Inflammatory macrophage (primary cell): ENCODE measurements at places on chromosomes 4 and X.

DNA sequence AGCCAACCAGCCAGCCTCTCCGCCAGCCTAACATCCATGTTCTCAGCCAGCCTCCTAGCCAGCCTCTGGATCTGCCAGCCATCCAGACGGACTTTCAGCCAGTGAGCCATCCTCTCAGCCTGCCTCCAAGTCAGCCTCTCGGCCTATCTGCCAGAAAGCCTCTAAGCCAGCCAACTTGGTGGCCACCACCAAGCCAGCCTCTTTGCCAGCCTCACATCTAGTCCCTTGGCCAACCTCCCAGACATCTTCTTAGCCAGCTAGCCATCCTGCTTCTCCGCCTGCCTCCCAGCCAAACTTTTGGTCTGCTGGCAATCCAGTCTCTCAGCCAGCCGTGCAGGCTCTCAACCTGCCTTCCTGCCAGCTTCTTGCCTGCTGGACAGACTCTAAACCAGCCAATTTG is 16.4 kb upstream of the ARAP2 start:
- DNase-seq: no peak

DNA sequence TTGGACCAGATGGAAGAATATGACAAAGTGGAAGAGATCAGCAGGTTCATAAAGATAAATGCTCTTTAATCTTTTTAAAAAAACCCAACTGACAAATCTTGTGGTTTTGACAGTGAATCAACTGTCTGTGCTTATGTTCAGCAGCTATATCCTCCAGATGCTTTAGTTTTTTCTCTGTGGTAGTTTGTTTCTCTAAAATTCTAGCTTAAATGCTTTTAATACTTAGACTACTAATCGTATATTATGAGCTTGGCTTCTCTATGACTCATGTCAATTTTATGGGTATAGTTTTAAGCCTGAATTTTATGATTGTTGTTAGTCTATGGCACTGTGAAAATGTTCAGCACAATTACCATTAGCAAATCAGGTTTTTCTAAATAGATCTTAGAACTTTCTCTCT is 12.9 kb downstream of the HHIP start:
- DNase-seq: no peak

DNA sequence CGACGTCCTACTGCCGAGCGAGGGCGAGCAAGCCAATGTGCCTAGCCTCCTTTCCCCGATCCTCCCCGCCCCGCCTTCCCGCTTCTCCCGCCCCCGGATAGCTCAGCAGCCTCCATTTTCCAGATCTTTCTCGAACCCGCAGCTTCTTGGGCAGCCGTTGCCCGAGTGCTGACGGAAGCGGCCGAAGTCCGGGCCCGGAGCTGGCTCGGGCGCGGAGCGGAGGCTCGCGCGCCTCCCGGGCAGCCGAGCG is 172 bp upstream of the HSPA4L start:
- peak; percentile 82 for DNase-seq

DNA sequence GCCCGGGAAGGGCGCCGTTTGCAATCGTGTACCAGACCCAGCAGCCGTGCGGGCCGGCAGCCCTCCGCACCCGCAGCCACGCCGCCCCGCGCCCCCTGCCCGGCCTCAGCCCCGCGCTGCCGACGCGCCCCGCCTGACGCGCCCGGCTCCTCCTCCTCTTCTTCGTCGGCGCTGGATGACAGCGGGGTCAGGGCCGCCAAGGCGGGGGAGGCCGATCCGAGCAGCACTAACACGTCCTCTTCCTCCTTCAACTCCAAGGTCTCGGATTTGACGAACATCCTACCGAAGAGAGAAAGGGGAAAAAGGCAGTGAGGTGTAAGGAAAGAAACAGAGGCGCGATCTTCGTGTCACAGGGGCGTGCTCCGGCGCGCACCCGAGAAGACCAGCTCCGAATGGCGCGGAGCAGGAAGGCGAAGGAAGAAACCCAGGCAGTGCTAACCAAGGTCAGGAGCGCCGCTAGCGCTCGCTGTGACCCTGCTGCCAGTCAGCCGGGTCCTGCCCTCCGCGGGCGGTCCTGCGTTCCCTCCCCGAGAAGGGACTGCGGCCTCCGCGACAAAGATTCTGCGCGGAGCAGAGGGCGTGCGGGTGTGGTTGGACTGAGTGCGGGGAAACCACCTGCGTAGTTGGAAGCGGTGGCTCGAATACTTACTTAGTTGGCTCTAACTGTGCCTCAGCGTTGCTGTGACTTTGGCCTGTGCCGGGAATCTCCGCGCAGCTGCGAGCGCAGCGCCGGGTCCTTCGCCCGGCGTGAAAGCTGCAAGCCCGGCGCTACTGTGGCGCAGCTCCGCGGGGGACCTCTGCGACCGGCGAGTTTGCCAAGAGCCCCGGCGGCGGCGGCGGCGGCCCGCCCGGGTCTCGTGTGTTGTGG is 548 bp downstream of the NEUROG2 start:
- DNase-seq: no peak

DNA sequence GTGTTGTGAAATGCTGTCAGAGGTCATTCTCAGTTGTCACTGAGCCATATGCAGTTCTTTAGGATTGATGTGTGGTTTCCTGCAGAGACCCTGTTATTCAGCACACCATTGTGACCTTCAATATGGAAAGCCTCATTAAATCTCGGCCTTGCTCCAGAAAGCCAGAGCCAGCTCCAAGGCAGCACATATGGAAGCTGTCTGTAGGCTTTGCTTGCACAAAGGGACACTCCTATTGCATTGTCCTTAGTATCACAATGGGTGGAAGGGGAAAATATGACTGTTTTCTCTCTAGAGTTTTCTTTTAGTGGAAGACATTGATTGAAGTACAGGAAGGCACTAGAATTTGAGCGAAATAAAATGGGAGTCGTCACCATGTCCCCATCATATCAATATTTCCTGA is 179.0 kb downstream of the CEP135 start:
- no peak for DNase-seq

- DNase-seq: no peak
These were observed 1.0 kb upstream of the DAPP1 start for GRCh38 chr4:99815597-99816011.

- no peak for DNase-seq
These were observed 192.7 kb upstream of the LEF1 start for GRCh38 chr4:108361446-108361820.

DNA sequence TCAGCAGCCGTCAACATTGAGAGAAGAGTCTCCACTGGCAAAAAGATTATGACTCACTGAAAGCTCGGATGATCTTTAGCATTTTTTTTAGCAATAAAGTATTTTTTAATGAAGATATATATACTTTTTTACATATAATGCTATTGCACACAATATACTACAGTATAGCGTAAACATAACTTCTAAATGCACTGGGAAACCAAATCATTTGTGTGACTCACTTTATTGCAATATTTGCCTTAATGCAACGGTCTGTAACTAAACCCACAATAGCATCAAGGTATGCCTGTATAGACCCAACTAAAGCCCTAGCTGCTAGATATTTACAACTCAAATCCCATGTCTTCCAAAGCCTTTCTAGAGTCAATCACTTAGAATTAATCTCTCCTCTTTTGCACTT is 52.3 kb upstream of the EDNRA start:
- DNase-seq: no peak

- peak; percentile 93 for DNase-seq
These were observed 129.1 kb downstream of the CBR4 start for GRCh38 chr4:168880811-168881595.

DNA sequence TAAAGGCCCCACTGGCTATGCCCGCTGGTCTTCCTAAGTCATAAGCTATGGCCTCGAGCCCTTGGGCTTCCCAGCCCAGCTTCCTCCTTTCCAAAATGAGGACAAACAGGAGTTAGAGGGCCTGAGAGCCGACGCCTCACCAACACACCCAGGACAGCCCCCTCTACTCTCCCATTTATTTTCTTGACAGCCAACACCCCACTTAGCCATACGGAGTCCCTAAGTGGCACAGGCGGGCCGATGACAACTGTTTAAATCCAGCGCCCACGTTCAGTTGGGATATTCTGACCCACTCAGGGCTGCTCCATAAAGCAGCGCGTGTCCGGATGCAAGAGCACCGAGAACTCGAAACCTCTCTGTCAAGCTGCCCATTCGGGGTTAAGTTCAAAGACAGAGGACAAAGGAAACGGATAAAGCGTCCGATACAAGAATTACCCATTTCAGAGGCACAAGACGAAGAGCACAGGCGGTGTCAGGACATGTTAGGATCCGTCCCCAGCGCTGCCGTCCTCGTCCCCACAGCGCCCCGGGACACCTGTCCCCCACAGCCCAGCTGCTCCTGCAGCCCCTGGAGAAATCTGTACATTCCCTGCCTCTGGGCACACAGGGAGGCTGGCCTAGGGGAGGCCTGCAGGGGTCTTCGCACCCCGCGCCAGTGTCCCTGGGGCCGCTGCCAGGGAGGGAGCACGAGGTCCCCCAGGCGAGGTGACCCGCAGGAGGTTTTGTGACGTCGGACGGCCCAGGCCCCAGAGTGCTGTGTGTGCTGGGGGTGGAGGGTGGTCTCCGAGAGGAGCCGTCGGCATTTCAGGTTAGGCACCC is 1.2 kb downstream of the PRKX start:
- DNase-seq: peak; percentile 50

DNA sequence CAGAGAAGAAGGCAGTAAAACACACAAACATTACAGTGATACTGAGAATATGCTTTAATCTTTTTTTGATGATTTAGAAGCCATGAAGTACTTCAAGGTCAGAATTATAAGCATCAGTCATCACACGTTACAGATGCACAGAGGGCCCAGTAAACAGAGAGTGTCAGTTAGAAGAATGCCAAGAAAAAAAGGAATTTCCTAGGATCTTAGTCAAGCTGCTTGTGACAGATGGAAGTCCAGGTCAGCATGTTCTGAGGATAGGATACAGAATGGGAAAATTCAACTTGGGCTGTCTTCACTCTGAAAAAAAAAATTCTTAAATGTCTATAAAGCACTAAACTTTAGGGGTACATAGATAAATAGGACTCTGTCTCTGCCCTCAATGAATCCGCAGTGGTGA is 38.9 kb downstream of the GATB start:
- DNase-seq: no peak

- no peak for DNase-seq
These were observed 82.1 kb upstream of the IQCM start for GRCh38 chr4:149897783-149898182.

DNA sequence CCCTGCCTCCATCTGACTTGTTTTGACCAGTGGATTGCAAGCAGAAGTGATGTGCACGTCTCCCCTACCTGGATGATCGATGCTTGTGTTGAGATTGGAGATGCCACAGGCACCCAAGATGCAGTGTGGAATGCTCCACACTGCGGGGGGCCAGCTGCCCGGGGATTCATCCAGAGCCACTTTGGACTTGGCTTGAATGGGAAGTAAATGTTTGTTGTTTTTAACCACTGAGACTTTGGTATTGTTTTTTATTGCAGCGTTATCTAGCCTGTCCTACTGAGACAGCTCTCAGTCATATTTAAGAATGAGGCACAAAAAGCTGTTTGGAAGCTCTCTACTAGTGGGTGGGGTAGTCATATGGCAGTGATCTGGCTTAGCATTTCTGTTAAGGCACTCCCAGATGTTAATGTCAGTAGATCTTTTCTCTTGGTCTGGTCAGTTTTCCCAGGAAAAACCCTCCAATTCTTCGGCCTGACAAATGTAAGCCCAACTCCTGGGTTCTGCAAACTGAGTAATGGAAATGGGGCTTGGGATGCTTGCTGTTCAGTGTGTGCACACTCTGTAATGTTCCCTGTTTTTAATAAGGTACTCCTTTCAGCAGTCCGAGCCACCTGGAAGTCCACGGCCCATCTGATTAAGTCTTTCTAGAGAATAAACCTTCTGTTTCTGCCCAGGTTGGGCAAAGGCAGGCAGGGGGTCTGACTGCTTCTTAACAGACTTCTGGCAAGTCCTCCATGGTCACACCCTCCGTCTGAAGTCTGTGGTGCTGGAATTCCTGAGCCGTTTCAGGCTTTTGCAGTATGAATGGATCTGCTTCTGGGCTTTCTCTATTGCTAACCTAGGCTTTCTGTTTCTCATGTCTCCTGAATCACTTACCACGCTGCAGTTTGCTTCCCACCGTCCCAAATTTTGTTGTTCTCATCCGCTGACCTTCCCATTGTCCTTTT is 74.8 kb downstream of the WWC2 start:
- DNase-seq: no peak

GRCh38 chr4:2469192-2469984 is 482 bp downstream of the RNF4 start:
- DNase-seq: peak; percentile 57

GRCh38 chrX:113929004-113929403 is 654.9 kb upstream of the HTR2C start:
- DNase-seq: peak; percentile 52

GRCh38 chrX:112857478-112857878 is 16.8 kb upstream of the AMOT start:
- DNase-seq: no peak

GRCh38 chr4:33658971-33659370 is 2585.3 kb downstream of the ARAP2 start:
- no peak for DNase-seq

DNA sequence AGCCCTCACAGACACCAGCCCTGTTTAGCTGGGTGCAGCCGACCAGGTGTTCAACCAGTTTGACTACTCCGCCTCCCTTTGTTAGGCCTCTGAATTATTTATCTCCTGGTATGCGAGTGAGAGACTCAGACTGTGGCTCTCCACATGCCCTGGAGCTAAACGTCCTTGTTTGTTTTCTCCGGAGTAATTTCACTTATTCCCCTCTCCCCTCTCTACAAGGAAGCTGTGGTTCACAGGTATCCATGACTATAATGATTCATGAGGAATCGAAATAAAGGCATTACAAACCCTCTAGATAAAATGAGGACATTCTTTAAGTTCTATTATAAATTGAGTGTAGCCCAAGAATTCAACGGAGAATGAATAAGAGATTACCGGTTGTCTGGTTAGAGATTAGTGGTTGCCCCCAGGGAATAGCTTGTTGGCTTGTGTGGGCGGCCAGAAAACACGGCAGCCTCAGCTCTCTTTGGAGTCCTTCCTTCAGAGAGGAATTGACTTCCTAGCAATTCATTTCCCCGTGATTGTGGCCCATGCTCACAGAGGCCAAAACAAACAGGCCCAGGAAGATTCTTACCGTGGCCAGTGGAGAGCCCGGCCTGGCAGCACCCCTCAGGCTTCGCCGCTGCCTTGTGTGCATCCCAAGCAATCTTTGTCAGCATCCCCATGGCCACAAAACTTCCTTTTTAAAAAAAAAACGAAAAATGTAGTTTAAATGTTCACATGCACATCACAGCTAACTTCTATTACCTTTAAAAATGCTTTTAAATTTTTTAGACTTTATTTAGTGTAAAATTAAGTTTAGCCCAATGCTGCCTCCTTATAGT is 60.2 kb upstream of the CBR4 start:
- no peak for DNase-seq

GRCh38 chrX:78024349-78025059 is 55.1 kb upstream of the PGAM4 start:
- peak; percentile 0 for DNase-seq

GRCh38 chr4:173578956-173579355 is 48.9 kb upstream of the HAND2 start:
- no peak for DNase-seq

- no peak for DNase-seq
These were observed 332.4 kb downstream of the PCDH7 start for GRCh38 chr4:31052519-31052918.

DNA sequence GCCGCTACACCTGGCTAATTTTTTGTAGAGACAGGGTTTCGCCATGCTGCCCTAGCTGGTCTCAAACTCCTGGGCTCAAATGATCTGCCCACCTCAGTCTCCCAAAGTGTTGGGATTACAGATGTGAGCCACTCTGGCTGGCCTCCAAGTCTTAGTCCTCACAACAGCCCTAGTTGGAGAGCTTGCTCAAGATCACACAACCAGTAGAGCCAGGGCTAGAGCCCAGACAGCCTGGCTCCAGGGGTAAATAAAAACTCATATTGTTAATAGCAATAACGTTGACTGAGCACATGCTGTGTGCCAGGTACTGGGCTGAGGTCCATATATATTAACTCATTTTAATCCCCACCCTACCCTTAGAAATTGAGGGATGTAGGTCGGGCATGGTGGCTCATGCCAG is 7.3 kb upstream of the JAKMIP1 start:
- no peak for DNase-seq
